ENCODE measurements at places on chromosomes 3 and 15.

- DNase-seq = no peak
Measured at GRCh38 chr3:70974747-70975146, 608.8 kb downstream of the FOXP1 start.

GRCh38 chr15:51874751-51875644 lies 45.5 kb downstream of the TMOD3 start:
- DNase-seq = no peak

GRCh38 chr3:120239644-120240043 lies 45.4 kb downstream of the GPR156 start:
- no peak for DNase-seq

DNA sequence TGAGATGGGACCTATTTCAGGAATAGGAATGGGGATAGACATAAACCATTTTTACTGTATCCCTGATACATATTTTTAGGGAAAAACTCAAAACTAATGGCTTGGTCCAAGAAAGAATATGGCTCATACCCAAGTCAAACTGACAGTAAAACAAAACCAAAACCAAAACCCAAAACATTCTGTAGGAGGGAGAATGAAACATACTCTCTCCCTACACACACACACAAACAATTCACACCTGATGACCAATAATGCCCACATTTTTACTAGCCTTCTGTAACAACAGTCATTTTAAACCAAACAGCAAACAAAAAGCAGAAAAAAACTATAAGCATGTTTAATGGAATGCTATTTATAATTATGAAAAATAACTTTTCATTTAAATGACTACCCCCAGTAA lies 74.9 kb downstream of the NBEAL2 start:
- no peak for DNase-seq

DNA sequence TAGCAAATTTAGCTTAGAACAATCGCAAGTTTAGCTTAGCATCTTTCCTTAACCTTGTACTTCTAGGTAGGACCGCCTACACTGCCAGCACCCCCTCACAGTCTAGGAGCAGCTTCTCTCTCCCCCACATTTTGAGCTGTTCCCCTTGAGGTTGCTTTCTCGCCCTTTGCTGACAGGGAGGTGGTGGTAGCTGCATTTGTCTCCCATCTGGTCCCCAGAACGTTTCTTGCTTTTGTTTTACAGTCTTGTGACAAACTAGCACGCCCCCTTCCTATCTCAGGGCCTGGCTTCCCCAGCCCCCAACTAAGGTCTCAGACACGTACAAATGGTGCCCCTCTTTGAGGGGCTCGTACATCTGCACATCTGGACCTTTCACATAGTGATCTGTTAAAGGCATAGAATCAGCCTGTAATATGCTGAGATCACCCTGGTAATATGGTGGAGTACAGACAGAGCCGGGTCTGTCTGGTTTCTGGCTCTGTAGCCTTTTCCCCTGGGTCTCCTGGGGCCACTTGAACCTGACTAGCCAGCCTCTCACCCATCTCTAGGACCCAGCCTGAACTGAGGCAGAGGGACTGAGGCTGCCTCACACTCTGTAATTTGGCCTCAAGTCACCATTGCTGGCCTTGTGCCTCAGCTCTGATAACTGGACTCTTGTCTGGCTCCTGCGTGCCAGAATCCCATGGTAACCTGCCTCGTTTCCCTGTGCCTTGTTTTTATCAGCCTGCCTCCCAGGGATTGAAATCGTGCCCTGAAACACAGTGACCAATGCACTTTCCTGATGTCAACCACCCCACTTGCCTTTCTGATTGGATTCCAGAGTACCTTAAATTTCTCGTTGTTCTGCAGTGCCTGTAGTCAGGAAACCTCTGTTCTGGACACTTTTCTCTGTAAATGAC lies 27.7 kb downstream of the CRTC3 start:
- no peak for DNase-seq

GRCh38 chr15:76711351-76711827 lies 193.8 kb downstream of the SCAPER start:
- DNase-seq = no peak

- DNase-seq = no peak
Measured at GRCh38 chr3:101266566-101266965, 53.8 kb downstream of the IMPG2 start.

GRCh38 chr3:61595288-61595687 lies 33.9 kb downstream of the PTPRG start:
- DNase-seq = no peak

DNA sequence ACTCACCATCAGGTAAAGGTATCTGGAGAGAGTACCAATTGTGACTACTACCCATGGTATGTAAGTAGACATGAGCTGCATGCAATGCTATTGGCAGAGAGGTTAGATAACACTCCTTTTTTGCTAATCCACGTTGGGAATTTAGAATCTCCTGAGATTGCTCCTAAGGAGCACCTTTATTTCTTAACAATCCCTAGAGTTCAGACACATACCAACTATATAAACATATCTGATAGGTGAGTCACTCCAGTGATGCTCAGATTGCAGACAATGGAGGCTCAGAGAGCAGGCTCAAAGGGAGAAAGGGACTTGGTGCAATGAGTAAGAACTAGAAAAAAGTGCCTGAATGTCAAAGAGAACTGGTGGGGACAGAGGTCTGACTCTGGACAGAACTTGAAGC lies 47.0 kb upstream of the LRRFIP2 start:
- DNase-seq = no peak

Measured in stimulated activated CD4-positive, alpha-beta T cell treated with anti-CD3 and anti-CD28 coated beads, Interleukin-1b, Interleukin-23, amount 100 ng/mL, for 1 hour (primary cell).